RWPE2 (cell line): ENCODE measurements at places on chromosomes 12 and 14.

- DNase-seq, result no peak
Observed at GRCh38 chr14:73091044-73091443, 32.7 kb downstream of the RBM25 start.

DNA sequence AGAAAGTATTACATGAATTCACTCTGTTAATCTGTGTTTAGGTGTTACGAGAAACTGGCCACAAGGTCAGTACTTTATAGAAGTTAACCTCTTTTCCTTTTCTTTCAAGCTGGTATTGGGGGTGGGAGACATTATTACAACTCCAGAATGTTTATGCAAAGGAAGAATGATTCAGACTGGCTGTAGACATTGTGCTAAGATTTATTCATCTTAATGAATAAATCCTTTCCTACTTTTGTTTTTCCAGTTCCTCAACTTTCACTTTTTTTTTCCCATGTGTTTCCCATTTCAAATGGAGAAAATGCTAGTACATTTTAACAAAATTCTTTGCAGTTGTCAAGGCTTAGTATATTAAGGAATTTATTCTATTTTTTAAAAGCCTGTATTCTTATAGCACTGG is 1.3 kb downstream of the OTOGL start:
- DNase-seq, result no peak

- DNase-seq, result no peak
Observed at GRCh38 chr12:57089271-57090245, 644 bp downstream of the NAB2 start.

GRCh38 chr12:9064815-9065606 is 50.7 kb downstream of the A2M start:
- DNase-seq, result peak; percentile 63

DNA sequence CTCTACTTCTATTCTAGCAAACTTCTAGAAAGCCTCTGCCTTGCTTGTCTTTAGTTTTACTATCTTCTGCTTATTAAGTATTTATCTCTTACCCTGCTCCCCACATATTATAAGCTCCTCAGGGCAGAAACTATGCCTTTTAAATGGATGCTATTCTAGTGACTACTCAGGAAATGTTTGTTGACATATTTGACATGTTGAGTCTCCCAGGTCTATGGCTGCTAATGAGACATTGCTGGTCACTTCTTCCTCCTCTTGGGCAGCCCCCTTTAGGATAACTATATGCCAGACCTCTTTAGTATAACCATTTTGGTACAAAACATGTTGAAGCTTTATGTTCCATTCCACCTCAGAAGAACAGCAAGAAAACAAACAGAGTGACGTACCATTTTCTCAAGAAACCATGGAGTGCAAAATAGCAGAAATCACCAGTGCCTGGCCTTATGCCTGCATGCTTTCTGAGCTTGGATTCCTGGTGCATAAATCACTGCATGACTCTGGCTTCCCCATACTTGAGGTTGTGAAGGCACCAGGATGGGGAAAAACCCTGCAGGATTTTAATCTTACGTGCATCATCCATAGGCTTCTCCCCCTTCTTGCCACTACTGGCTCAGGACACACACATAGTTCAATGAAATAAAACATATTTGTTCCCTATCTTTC is 202.6 kb downstream of the TMX1 start:
- peak; percentile 81 for DNase-seq

DNA sequence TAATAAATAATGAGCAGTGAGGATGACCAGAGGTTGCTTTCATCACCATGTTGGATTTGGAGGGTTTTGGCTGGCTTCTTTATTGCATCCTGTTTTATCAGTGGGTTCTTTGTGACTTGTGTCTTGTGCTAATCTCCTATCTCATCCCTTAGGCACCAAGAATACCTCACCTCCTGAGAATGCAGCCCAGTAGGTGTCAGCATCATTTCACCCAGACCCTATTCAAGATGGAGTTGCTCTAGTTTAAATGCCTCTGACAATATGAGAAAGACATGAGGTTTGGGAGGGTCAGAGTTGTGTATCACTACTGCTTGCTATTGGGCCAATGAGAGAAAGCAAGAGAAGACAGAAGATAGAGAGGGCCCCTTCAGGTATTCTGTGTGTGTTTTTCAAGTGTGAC is 592.2 kb downstream of the ETNK1 start:
- DNase-seq, result no peak

- DNase-seq, result no peak
Observed at GRCh38 chr14:100547633-100548294, 39.5 kb downstream of the BEGAIN start.

- DNase-seq, result no peak
Observed at GRCh38 chr12:58412461-58413060, 471.2 kb downstream of the ATP23 start.

DNA sequence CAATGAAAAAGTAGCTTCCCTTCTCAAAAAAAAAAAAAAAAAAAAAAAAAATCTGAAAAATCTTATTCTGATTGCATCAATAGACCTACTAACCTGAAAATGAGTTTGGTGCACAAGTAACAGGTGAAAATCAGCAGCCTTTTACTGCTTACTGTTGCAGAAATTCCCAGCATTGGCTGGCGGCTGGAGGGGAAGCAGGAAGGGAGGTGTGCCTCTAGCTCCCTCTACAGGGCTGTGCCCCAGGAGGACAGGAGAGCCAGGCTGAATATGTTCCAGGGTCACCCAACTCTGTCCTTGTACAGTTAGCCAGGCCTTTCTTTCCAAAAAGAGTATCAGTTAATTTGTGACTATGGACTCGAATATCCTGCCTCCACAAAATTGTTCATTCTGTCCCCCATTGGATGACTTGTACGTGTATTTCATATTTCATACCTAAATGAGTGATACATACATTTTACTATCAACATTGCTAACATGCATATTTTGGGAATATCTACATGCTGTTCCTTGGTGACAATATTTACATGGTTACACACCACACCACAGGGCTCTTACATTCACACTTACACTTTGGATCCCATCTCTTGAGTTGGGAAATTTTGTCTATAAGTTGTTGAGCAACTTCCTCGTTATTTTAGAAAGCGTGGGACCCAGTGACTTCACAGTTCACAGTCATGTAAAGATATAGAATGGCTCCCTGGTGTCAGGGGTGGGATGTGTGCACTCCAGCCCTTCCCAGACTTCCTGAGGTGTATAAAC is 124.8 kb downstream of the SAMD4A start:
- DNase-seq, result peak; percentile 78

DNA sequence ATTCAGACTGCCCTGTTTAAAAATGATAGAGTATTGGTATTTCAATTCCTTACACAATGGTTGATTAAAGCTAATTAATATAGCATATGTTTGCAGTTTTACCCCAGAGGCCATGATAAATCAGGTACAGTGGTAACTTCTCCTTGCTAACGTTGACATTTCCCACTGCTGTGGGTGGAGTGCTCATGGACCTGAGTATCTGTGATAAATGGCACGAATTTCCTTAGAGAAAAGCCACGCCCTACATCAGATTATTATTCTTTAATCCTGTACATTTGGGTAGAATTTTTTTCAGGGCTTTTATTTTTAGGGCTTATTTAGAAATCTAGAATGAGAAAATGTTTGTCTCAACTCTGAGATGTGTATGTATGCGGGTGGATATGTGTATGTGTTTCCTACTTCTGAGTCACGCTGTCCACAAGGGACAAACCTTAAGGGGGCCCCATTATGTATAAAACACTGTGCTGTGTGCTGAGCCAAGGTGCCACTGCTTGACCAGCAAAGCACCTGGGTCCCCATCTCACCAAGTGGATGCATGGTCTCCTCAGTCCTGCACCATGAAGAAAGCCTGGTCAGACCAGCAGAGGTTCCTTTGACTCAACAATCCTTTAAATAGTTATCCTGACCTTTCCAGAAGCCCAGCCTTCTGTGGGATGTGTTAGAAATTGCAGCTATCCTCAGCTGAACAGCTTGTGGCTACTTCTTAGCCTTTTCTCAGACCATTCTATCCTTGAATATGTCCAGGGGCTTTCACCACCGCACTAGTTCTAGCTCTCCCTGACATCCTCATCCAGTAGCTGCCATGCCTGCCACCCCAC is 57.9 kb upstream of the STK38L start:
- no peak for DNase-seq

GRCh38 chr14:72651714-72652113 is 242.2 kb downstream of the DPF3 start:
- DNase-seq, result no peak
